ENCODE measurements at places on chromosomes 5 and 9. TPM values are rescaled to one million over a fixed set of nuclear protein-coding genes. Genes with fewer than 3 reads are reported as not detected.

GRCh38 chr5:57950616-57951228 lies 468.1 kb upstream of the ACTBL2 start:
- no peak for DNase-seq

DNA sequence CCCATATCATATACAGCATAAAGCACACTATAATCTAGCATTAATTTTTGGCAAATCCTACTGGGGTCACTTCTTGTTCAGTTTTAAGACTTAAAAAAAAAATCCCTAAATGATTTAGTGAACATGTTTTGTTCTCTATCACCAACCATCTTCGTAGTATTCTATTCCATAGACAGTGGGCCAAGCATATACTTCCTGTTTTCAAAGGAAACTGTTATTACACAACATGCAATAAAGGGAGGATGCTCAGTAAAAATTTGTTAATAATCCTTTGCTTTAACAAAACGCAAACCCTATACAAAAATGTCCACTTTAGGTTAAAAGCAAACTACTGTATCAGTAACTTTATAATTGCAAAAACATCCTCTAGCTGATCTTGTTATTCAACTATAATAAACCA lies 13.0 kb downstream of the CCNH start:
- DNase-seq = no peak

GRCh38 chr5:160333721-160334120 lies 21.4 kb upstream of the CCNJL start:
- DNase-seq = no peak

GRCh38 chr9:124760719-124761118 lies 10.4 kb downstream of the NR6A1 start:
- DNase-seq = no peak

GRCh38 chr9:72454871-72455491 lies 66.4 kb upstream of the TMC1 start:
- no peak for DNase-seq

DNA sequence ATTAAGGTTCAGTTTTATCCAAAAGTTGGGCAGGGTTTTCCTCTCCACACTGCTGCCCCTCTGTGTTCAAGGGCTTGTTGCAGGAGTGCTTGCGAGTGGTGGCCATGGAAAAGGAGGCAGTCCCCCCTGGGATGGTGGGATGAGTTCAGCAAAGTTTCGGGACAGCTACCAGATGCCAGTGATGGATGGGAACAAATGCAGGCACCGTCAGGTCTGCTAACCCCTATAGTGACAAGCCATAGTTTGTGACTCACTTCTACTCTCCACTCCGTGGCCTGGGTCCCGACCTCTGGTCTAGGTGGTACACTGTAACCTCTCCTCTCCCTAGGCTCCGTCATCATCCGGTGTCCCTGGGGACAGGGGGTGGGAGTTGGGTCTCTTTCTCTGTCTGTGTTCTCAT lies 3.8 kb upstream of the RNF14 start:
- no peak for DNase-seq

DNA sequence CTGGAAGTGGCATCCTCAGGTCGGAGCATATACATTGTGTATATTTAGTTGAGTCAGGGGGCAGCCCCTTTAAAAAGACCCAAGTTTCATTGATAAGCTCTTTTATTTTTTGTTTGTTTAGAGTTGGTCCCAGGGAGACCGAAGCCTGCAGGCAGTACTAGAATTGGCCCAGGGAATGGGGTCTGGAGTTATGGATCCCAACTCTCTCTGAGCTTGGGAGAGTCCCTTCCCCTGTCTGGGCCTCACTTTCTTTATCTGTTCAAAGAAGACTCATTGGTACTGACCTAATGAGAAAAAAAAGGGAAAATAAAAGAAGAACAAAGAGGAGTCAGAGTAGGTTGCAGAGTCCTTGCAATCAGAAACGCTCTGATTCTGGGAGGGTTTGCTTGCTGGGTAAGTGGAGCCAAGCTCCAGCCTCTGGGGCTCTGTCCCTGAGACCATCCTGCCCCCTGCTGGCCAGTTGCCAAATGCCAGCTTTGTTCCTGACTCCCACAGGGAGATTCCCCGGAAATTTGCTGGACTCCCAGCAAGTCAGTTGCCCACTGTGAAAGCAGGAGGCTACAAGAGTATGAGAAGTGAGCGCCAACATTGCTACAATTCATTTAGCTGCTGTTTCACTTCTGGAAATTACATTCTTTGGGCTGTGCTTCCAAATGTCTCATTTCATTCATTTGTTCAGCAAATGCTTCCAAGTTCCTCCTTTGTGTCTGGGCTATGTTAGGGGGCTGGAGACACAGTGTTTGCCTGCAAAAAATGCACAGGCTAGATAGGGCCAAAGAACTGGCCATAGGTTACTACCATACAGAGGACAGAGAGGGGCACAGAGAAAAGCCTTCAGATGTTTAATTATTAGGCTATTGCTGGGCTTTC lies 156.2 kb downstream of the MELK start:
- DNase-seq = peak; percentile 69

PCDHB2 gene
- polyA plus RNA-seq = 4.9 TPM

DNA sequence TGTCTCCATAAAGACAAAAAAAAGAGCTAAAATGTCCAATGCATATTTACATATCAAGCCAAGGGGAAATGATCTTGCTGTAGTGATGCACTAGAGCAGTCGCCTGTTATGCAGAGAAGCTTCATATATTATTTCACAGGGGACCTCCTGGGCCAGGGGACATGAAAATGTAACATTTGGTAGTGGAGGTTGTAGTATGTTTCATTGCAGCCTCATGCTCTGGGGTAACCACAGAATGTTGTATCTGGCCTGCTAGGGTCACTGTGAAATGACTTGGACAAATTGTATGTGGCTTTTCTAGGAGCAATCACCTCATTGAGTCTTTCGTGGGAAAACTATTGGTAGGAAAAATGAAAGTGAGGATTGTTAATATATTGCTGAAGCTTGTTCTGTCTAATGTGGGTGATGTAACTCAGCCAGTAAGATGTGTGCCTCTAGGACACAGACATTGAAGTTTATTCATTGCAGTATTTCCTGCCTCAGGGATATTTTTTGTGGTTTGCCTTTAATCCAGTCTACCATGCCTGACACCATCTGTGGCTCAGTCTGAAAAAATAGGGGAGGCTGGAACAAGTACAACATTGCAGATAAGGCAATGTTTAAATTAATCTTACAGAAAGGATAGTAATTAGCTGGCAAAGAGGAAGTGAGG lies 430.8 kb upstream of the TNC start:
- DNase-seq = no peak

GRCh38 chr9:80020056-80020455 lies 448.3 kb downstream of the TLE4 start:
- DNase-seq = no peak

- no peak for DNase-seq
Observed at GRCh38 chr5:163563880-163564279, 58.5 kb downstream of the MAT2B start.
